Spinal cord (tissue), 10 donors: ENCODE measurements at places on chromosomes 2 and 18.

DNA sequence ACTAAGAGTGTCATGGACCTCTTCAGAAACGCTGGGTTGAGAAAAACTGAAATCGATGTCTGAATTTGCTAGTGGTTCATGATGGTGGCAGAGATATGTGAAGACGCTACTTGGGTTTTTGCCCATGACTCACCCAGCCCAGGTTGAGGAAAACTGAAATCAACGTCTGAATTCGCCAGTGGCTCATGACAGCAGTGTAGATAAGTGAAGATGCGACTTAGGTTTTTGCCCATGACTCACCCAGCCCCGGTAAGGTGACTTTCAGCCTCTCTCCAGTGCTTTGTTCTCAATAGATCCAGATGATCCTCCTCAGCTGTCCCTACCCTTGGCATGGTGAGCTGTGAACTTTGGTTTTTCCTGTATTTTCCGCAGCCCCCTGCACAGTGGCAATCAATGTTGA lies 105.3 kb upstream of the SIX3 start:
- no peak for DNase-seq

DNA sequence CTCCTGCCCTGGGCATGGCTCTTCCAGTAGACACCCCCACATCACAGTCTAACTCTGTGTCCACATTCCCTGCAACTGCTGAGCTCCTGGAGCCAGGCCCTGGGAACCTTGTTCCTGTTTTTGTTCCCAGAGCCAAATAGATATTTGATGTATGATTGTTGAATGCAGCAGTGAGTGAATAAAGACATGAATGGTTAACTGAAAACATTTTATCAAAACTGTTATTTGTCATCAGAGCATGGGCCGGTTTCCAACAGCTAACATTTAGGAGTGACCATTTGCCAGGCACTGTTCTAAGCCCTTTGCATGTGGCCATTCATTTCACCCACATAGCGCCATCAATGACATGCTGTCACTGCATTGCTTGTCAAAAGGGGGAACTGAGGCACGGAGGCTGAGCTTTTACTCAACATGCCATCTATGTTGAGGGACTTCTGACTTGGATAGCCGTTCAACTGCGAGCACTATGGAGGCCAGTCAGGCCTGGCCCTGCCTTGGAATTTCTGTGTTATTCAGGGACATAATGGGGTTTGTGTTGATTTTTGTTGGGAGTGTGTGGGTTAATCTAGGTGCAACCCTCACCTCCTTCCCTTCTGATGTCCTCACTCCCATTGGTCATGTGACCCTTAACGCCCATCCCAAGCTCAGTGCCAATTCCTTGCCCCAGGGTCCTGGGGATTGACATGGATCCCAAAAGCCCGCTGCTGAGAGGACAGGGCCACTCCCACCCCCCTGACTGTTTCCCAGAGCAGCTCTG lies 12.6 kb downstream of the IL1R1 start:
- no peak for DNase-seq

- no peak for DNase-seq
Observed at GRCh38 chr18:74530584-74530862, 3.8 kb upstream of the CNDP1 start.

DNA sequence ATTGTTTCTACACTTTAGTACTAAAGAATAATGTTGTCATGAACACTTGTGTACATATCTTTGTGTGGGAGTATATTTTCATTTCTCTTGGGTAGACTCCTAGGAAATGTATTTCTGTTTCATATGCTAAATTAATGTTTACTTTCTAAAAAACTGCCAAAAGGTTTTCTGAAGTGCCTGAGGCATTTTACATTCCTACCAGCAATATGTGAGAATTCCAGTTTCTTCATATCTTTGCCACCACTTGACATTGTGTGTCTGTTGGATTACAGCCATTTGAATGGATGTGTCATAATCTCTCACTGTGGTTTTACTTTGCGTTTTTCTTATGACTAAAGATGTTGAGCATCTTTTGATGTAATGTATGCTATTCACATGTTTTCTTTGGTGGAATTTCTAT lies 428.2 kb upstream of the KCNH7 start:
- no peak for DNase-seq

DNA sequence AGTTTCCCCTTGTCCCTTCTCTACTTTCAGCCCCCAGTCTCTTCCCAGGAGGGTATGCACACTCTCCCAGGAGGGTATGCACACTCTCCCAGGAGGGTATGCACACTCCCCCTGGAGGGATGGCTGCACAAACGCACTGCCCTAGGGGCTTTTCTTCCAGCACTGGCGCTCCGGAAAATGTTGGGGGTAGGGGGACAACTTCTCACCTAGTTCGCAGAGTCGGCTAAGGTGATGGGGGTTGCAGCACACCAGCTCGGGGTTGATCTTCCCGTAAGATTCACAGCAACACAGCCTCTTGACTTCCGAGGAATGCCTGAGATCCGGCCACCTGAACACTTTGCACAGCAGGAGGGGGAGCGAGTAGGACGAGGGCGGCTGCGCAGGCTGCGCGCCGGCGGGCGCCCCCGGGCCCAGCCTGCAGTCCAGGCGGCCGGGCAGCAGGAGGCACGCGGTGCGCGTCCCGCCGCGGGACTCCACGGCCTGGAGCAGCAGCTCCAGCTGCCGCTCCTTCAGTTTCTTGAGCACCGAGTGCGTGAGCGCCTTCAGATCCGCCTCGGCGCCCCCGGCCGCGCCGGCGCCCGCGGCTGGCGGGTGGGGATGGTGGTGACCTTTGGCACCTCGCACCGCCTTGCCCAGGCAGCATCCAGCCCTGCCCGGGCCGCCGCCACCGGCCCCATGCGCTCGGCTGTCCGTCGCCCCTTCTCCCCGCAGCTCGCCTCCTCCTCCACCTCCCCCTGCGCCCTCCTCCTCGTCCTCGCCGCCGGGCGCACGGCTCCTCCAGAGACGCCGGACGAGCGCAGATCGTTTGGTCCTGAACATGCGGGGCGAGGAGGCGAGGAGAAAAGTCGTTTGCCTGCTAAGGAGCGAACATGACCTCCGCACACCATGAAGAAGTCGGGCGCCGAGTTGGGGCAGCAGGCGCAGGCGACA lies 894 bp downstream of the SMAD7 start:
- DNase-seq: peak; percentile 66

- no peak for DNase-seq
Observed at GRCh38 chr2:70391988-70392387, 90.1 kb upstream of the FAM136A start.

- DNase-seq: no peak
Observed at GRCh38 chr18:71485611-71486010, 1058.5 kb downstream of the CBLN2 start.

- DNase-seq: no peak
Observed at GRCh38 chr2:61763605-61764034, 90.2 kb downstream of the FAM161A start.

DNA sequence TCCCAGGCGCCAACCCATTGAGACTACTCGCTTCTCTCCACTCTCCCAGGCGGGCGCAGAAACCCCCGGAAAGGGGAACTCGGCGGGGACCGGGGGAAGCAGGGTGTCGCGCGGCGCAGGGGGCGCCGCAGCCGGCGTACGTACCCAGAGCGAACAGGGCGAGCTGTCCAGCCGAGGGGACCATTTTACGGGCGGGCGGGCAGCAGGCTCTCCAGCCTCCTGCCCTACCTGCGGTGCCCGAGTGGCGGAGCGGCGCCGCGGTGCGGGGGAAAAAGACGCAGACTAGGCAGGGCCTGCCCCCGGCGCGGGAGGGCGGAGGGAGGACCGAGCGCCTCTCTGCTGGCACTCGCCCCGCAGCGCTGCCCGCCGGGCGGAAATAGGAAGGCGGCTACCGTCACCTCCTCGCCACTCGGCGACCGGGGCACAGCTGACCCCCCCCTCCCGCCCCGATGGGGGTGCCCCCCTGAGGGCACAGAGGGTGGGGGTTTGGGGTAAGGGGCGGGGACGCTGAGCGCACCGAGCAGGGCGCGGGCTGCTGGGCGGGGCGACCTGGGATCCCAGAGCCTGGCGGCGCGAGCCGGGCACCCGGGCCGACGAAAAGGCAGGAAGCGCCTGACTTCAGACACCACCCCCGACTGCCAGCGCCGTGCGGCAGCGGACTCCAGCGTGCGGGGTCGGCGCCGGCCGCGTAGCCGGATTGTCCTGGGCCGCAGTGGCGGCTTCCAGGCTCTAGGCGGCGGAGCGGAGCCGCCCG lies at the start of gene TGFA:
TGFA (minus strand) TSS at position 243 of the 754 bp plus-strand sequence; CDS start at position 184, 59 bp downstream.
- DNase-seq: no peak

- no peak for DNase-seq
Observed at GRCh38 chr18:62030091-62030985, 137.5 kb upstream of the RNF152 start.

GRCh38 chr18:35376393-35376741 lies 770 bp downstream of the ZNF396 start:
- no peak for DNase-seq

- no peak for DNase-seq
Observed at GRCh38 chr18:3538456-3538855, 88.5 kb downstream of the TGIF1 start.

DNA sequence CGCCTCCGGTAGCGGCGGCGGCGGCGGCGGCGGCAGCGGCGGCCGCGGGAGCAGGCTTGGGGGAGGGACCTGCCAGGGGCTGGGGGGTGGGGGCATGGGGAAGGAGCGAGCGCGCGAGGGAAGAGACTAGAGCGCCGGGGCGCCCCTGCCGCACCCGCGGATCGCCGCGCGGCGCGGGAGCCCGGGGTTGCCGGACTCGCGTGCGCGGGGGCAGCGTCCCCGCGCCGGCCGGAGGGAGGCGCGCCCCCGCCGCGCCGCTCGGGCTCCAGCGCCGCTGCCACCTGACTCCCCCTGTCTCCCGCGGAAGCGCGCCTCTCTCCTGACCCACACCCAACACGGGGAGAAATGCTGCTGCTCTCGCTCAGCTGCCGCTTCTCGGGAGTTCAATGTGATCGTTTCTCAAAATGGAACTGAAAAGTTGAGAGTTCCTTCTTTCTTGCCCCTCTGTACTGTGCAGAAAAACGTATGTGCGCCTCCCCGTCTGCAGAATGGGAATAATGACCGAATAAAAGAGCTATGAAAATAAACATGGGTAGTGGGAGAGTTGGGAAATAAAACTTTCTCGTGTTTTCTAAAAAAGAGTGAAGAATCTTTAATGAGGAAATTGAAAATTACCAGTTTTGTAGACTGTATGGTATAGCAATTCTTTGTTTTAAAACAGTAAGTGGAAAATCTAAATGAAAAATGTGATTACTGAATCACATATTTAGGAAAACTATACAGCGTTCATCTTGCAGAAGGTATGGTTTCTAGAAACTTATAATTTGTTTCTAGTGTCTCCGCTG lies 455 bp upstream of the TLK1 start:
- DNase-seq: peak; percentile 57

DNA sequence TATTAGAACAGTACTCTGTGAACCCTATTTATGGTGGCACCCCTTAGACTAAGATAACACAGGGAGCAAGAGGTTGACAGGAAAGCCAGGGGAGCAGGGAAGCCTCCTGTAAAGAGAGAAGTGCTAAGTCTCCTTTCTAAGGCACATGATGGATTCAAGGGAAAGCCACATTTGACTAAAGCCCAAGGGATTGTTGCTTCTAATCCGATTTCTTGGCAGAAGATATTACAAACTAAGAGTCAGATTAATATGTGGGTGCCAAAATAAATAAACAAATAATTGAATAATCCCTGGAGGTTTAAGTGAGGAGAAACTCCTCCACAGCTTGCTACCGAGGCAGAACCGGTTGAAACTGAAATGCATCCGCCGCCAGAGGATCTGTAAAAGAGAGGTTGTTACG lies 333.2 kb downstream of the SOX11 start:
- no peak for DNase-seq

DNA sequence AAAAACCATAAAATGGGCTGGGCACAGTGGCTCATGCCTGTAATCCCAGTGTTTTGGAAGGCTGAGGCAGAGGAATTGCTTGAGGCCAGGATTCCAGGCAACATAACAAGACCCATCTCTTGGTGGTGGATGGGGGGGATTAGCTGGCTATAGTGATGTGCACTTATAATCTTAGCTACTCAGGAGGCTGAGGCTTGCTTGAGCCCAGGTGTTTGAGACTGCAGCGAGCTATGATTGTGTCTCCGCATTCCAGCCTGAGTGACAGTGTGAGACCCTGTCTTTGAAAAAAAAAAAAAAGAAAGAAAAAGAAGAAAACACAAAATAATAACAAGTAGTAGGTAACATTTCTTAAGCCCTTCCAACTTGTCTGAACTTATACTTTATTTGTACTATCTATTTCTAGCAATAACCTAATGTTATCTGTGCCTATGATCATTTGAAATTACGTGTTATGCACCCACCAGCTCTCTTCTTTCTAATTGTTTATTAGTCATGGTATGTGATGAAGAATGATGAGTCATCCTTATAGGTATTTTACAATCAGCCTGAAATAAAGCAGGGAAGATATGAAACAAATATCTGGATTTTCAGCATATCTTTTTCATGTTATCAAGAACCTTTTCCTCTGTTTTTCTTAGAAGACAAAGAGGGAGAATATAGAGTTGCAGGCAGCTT lies 129.3 kb upstream of the UNC80 start:
- no peak for DNase-seq

DNA sequence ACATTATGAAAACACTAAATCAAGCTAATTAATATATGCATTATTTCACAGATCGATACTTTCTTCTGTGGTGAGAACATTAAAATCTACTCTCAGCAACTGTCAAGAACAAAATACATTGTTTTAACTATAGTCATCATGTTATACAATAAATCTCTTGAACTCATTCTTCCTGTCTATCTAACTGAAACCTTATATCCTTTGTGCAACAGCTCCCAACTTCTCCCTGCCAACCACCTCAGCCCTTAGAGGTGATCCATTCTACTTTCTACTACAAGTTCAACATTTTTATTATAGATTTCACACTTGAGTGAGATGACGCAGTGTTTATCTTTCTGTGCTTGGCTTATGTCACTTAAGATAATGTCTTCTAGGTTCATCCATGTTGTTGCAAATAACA lies 535.2 kb upstream of the CRIM1 start:
- DNase-seq: no peak

- DNase-seq: no peak
Observed at GRCh38 chr2:172540421-172540820, 15.5 kb upstream of the PDK1 start.

DNA sequence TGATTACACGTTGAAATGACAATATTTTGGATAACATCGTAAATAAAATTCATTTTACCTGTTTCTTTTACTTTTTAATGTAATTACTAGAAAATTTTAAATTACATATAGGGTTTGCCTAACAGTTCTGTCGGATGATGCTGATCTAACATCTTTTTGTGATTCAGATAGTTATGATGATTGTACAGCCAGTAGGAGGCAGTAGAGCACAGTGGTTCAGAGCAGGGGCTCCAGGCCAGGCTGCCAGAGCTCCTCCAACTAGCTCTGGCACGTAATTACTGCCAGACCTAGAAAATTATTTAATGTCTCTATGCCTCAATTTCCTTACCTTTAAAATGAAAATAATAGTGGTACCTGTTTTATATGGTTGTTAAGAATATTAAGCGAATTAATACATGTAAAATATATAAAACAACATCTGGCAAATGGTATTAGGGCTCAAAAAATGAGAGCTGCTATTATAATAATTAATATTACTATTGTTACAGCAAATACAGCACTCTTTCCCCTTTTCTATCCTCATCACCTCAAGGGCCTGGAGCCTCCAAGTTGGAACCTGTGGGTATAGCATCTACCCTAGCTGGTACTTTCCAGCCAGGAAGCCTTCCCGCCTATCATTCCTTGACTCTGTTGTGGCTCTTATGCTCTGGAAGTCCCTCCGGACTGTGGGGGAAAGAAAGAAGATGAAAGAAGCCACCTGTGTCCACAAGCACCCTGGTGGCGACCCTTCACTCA lies 47.7 kb upstream of the PLA2R1 start:
- DNase-seq: peak; percentile 85
